ENCODE measurements at places on chromosomes 3 and 15.

- peak; percentile 69 for ATAC-seq
Observed at GRCh38 chr3:16884084-16884747, 539 bp upstream of the PLCL2 start.

GRCh38 chr15:101692801-101693598 lies 31.3 kb downstream of the TARS3 start:
- no peak for ATAC-seq

DNA sequence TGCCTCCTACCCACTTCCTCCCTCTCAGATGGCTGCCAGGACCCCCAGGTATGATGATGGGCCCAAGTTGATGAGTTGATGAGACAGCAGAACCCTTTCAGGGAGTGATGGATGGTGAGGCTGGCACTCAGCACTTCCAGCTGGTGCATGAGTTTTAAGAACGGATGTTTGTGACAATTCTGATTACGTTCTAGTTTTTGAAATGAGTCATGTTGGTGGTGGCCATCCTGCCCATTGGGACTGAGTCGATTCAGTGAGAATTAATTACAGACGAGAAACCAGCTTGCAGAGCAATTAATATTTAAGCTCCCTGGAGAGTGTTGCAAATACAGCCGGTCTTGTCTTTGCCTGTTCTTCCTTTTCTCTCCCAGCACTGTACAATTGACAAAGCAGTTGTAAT lies 56.9 kb upstream of the NR2C2 start:
- no peak for ATAC-seq

DNA sequence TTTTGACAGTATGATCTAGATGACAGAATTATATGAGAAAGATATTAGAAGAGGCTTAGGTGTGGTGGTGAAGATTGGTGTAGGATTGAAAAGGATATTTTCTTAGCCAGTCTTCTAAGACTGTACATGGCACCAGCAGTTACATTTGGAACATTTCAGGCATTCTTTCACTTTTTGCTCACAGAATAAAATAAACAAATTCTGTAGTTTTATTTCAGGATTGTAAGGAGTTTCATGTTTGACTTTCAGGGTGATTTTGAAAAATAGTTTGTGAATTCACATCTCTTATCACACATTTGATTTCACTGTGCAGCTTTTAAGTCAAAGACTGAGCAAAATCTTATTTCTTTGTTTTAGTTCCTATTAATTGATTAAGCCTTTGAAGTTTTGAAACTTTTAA lies 27.1 kb downstream of the DNAJC13 start:
- ATAC-seq: no peak

GRCh38 chr3:63089007-63089750 lies 188.9 kb upstream of the SYNPR start:
- ATAC-seq: no peak

DNA sequence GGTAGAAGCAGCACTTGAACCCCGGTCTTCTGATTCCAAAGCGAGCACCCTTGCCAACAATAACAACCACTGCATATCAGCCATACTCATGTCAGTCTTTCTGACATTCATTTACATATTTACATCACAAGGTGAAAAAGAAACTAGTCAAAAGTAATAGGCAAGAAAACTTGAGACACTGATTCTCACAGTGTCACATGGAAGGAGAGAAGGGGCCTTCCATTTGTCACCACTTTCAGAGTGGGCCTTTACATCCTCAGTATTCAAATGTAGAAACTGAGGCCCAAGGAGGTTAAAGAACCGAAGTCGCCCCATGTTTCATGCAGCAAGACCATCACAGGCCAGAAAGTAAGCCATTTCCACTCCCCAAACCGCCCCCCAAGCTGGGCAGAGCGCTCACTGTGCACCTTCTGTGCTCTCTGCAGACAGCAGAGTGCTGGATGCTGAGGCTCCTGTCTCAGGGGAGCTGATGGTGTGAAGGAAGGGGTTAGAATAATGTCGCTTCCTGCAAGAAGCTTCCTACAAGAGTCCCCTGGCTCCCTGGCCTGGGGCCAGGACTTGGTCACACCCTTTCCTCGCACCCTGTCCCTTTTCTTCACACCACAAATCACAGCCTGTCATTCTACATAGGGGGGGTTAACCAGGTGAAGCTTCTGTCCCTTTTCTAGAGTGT lies 260.1 kb downstream of the UACA start:
- no peak for ATAC-seq

- ATAC-seq: no peak
Observed at GRCh38 chr3:30449290-30449632, 157.1 kb upstream of the TGFBR2 start.

DNA sequence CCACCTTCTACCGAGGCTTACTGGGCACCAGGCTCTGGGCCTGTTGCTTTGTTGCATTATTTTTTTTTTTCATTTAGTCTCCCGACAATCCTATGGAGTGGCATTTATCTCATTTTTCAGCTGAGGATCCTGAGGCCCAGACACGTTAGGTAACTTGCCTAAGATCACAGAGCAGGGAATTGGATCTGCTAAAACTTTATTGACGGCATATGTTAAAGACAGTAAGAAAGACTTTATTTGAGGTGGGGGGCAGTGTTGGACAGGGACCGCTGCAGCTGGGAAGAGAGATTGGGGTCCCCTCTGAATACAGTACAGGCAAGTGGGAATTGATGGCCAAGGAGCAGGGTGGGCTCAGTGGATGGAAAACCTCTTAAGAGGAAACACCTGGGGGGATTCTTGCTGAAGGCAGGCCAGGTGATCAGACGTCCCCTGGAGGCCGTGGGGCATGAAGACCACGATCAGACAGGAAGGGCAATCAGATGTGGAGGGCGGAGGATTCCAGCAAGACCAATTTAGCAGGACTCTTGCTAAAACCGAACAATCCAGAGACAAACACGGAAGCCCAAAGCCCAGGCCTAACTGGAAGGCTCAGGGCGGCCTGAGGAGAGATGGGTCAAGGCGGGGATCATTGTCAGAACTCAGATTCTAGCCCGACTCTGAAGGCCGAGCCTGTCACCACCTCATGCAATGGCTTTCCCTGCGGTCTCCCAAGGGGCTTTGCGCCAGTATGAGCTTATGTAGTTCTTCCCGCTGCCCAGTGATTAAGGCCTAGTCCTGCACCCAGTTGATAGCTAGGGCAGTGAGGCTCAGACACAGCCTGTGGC lies 53.7 kb downstream of the RGMA start:
- ATAC-seq: no peak

DNA sequence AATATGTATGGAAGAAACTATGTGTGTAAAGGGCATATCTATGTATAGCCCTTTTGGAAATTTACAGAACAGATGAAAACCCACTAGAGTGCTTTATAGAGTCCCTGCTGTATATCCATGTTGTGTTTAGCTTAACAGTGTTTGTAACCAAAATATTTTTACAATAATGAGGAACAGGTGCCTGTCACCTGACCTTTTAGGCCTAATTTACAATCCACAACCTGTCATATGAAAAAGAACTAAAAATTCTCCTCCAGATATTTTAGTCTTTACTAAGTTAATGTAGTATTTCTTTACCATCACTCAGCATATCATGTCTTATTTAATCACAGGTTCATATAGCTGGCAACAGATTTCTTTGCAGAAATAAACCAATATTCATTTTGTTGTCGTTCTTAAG lies 16.4 kb upstream of the SATB1 start:
- ATAC-seq: no peak

- no peak for ATAC-seq
Observed at GRCh38 chr3:126693921-126694320, 10.1 kb upstream of the CHCHD6 start.

DNA sequence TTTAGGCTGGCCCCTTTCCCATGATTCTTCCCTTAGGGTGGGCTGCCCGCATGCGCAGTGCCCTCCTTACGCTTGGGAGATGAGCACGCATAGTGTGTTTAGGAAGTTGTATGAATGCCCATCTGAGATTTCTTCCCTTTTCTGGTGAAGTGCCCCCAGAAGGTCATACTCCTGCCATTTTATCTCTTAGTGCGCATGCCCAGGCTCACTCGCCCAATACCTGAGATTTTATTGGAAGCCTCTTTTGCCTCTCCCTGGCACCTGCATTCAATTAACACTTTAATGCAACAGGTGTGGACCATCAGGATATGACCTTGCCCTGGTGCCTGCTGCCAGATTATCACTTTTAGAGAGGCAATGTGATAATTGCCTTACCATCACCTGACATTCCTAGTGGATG lies 36.6 kb downstream of the MKRN3 start:
- no peak for ATAC-seq

GRCh38 chr3:13561967-13562366 lies 13.0 kb downstream of the FBLN2 start:
- no peak for ATAC-seq

DNA sequence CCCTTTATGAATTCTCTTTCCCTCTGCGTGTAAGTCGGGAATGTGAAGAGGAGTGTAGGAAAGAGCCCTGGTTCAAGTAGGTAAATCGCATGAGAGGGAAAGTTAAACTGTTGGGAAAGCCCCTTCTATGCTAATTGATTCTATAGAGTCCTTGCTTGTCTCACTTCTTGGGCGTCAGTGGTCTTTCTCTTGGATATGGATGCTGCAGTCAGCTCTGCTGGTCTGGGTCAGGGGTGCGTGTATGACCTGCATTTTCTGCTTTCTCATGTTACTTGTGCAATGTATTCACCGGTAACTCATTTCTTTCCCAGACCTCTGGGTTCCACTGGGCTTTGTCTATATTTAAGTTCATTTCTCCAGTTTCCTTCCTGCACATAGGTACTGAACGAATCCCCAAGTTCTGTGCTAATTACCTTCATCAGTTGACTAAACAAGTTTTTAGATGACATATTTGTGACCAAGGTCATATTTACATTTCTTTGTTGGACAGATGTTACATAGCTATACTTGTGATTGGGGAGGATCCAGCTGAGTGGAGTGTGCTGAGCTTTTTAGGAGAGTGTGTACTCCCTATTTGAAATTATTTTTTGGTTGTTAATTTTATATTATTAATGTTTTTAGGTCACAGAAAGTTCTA lies 1.4 kb downstream of the SETD5 start:
- ATAC-seq: no peak

DNA sequence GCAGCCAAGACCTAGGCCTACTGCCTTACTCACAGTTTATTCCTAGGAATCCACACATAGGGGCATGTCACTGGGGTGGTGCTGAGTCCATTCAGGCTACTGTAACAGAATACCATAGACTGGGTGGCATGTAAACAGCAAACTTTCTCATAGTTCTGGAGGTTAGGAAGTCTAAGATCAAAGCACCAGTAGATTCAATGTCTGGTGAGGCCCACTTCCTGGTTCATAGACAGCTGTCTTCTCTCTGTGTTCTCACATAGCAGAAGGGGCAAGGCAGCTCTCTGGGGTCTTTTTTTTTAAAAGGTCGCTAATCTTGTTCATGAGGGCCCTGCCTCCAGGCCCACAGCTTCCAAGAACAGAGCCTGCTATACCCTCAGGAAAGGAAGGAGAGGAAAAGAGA lies 113.9 kb upstream of the MANF start:
- no peak for ATAC-seq
